ENCODE measurements at places on chromosomes 13 and 19.

DNA sequence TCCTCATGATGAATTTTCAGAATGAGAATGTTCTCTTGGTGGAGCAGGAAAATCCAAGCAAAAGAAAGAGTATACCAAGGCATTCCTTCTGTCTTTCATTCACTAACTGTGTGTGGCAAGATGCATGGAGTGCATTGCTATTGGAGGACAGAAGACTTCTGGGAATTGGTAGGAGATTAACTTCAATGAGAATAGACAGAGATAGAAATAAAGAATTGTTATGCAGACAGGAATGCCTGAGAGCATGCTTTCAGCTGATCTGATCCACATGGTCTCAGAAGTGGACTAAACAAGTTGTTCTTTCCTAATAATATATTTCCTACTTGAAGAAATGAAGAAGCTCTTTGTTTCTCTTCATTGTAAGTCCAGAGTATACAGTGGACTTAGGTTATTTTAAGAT, 303.6 kb downstream of the MYO16 start:
- peaks cover 22% of the 10 kb centered on the region for H3K27me3 ChIP-seq
- H3K4me1 ChIP-seq: no peaks in the 10 kb centered on the region
- H3K36me3 ChIP-seq: no peaks in the 10 kb centered on the region
- H3K27ac ChIP-seq: no peak overlapping the region
- H3K4me3 ChIP-seq: no peak overlapping the region

GRCh38 chr13:104314321-104314720, 1248.1 kb upstream of the SLC10A2 start:
- no peak for DNase-seq
- no peaks in the 10 kb centered on the region for H3K36me3 ChIP-seq
- H3K4me1 ChIP-seq: no peaks in the 10 kb centered on the region
- H3K4me3 ChIP-seq: no peak overlapping the region
- H3K27me3 ChIP-seq: no peaks in the 10 kb centered on the region

DNA sequence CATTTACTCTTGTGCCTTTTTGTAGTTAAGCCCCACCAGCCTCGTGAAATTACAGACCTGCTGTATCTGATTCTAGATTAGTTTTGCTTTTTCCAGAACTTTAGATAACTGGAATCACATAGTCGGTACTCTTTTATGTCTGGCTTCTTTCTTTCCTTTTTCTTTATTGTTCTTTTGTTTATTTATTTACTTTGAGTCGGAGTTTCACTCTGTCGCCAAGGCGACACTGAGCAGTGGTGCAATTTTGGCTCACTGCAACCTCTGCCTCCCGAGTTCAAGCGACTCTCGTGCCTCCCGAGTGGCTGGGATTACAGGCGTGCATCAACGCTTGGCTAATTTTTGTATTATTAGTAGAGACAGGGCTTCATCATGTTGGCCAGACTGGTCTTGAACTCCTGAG, 6.0 kb upstream of the NCCRP1 start:
- H3K4me3 ChIP-seq: no peak overlapping the region
- H3K27ac ChIP-seq: no peak overlapping the region
- H3K36me3 ChIP-seq: no peaks in the 10 kb centered on the region
- DNase-seq: no peak

GRCh38 chr13:106417467-106418110, 117.9 kb downstream of the EFNB2 start:
- H3K27me3 ChIP-seq: peaks cover 34% of the 10 kb centered on the region
- no peak for DNase-seq
- peak overlapping the region; percentile 15 for H3K4me3 ChIP-seq
- no peak overlapping the region for H3K27ac ChIP-seq

DNA sequence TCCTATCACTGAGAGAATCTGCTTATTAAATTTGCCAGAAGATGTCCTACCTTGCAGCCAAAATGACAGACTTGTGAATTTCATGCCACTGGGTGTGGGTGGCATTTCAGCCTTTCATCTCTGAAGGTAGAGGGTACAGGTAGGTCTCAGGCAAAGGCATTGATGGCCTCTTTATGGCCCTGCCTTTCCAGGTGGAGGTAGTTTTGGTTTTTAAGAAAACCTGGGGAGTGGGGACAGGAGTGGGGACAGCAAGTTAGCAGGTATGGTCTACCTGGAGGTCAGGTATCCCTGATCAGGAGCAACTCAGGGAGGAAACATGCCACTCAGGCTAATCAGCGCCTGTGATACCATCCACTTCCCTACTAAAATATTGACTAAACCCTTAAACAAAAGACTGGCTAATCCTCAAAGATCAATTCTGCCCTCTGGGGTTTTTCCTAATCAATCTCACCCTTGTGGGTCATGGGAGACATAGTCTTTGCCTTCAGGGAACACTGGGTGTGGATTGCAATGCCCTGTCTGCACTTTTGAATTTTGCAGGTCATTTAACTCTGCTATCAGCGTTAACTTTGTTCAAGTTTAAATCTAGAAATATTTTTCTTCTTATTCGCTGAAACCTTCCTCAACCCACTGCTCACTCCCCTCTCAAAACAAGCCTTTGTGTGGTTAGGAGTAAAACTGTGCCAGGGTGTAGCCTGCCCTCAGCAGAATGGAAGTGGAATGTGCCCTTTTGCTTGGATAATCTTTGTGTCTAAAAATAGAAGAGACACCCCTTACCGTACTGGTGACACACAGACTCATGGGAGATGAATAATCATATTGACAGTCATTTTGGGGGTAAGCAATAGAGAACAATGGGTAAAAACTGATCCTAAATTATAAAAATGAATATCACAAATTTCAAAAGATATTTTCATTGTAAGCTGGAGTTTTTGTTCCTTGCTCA, 233.7 kb downstream of the COG6 start:
- no peak for DNase-seq
- peaks cover 2% of the 10 kb centered on the region for H3K36me3 ChIP-seq
- no peak overlapping the region for H3K4me3 ChIP-seq
- H3K27ac ChIP-seq: no peak overlapping the region

DNA sequence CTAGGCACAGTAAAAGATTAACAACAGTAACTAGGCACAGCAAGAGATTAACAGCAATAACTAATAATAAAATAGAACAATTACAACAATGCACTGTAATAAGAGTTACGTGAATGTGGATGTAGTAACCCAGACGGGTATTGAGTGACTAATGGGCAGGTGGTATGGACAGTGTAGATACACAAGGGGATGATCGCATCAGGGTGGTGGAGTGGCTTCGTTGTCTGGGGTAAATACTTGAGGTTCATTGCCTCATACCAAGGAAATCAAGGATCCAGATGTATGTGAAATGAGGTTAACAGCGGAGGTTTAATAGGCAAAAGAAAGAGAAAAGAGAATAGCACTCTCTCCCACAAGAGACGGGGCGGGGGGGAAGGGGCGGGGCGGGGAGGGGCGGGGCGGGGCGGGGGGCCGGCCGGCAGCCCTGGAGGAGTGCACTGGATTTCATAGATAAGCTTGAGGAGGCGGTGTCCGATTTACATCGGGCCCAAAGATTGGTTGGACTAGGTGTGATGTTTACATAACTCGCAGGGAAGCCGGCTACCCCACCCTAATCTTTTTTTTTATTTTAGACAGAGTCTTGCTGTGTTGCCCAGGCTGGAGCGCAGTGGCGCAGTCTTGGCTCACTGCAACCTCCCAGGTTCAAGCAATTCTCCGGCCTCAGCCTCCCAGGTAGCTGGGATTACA, 106.3 kb downstream of the KCTD15 start:
- peaks cover 2% of the 10 kb centered on the region for H3K36me3 ChIP-seq
- H3K27me3 ChIP-seq: peaks cover 62% of the 10 kb centered on the region
- DNase-seq: no peak
- no peak overlapping the region for H3K27ac ChIP-seq
- peaks cover 3% of the 10 kb centered on the region for H3K4me1 ChIP-seq

DNA sequence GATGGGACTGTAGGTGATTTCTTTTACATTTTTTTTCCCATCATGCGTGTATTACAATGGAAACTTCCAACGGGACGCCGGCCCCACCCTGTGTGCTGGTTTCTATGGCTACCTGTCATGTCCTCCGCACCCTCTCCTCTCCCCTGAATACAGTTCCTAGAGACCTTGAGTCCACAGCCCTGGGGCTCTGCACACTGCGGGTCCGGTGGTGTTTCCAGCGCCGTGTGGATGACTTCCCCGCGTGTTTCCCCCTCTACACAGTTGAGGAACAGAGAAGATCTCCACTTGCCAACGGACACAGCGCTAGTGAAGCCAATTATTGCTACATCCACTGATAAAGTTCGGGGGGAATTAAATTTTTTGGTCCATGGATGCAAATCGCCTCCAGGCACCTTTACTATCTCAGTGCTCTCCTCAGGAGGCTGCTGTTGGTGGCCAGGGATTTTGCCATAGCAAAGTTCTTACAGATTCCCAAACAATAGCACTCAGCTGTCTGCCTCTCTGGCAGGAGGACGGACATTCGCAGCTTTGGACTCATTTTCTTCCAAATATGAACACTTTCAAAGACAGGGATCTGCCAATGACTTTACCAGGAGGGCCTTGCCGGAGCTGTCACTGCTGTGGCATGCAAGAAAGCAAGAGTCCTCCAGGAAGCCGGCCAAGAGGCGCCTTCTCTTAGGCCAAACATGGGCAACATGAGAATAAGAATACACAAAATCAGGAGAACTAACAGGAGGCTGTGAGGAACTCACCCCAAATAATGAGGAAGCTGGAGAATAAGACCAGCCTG, 39.3 kb upstream of the GAS6 start:
- peaks cover 3% of the 10 kb centered on the region for H3K4me1 ChIP-seq
- peaks cover 9% of the 10 kb centered on the region for H3K27me3 ChIP-seq
- H3K27ac ChIP-seq: no peak overlapping the region
